Neural progenitor cell (in vitro differentiated cells): ENCODE measurements at places on chromosomes 4 and X. TPM values are rescaled to one million over a fixed set of nuclear protein-coding genes. Genes with fewer than 3 reads are reported as not detected.
A peak's percentile ranks its signal among the peaks of the same experiment; 100 is the strongest.

DNA sequence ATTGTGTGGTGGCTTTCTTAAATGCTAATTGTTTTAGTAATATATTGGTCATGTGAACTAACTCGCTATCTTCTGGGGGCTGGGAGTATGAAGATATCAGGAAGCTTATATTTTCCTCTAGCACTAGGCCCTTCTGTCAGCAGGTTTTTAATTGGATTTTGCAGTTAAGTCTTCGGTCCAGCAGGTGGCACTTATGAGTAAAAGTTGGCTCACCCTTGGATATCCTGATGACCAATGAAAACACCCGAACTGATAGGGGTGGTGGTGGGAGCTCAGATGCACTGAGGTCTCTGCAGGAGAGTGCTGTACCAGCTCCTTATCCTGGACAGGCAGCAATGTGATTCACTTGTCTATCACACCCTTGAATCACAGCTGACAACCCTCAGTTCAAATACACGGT lies 1365.8 kb upstream of the DIAPH2 start:
- DNase-seq, result peak; percentile 52
- H3K4me3 ChIP-seq, result no peak overlapping the region
- H3K27ac ChIP-seq, result no peak overlapping the region

Gene SLC10A4
- 0.24 and 0.28 TPM in 2 replicates for total RNA-seq

DNA sequence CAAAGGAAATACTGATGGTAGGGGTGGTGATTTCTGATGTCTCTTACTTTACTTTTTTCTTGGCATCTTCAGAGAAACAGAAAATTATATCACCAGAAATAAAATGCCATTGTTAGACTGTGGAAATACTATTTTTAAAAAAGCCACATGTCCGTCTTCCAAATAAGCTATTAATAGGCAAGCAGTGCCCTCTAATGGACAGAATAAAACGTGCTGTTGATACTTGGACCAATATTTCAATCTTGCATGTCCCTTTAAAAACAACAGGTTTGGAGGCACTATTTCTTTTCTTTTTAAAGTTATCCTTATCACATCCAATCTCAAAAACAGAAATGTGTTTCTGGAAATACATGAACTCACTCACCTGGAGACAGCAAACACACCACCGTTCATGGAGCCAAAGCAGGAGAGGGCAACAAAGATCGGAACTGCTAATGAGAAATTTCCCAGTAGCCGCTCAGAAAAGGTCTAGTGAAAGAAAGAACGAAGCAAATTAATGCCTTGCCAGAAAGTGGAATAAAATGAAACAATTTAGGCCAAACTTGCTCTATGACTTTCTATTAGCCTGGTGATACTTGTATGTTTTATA lies 59.2 kb downstream of the SLC7A11 start:
- H3K4me1 ChIP-seq, result no peaks in the 10 kb centered on the region
- H3K36me3 ChIP-seq, result no peaks in the 10 kb centered on the region
- peak; percentile 52 for DNase-seq

DNA sequence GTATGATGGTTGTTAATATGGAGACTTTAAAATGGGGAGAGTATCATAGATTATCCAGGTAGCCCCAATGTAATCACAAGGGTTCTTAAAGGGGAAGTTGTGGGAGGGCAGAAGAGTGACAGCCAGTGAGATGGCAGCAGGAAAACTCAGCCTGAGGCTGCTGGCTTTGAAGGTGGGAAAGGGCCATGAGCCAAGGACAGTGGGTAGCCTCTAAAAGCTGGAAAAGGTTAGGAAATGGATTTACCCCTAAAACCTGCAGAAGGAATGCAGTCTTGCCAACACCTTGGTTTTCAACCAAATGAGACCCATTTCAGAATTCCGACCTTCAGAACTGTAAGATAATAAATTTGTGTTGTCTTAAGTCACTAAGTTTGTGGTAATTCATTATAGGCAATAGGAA lies 68.8 kb upstream of the BLTP1 start:
- DNase-seq, result no peak
- no peaks in the 10 kb centered on the region for H3K27me3 ChIP-seq
- no peak overlapping the region for H3K27ac ChIP-seq
- no peaks in the 10 kb centered on the region for H3K36me3 ChIP-seq
- H3K4me1 ChIP-seq, result no peaks in the 10 kb centered on the region
- no peak overlapping the region for H3K4me3 ChIP-seq

- H3K4me1 ChIP-seq, result no peaks in the 10 kb centered on the region
- no peak overlapping the region for H3K27ac ChIP-seq
- DNase-seq, result no peak
Measured at GRCh38 chrX:44447214-44447613, 95.4 kb downstream of the FUNDC1 start.
